Psoas muscle (tissue), 8 donors: ENCODE measurements at places on chromosomes 5 and 9.

DNA sequence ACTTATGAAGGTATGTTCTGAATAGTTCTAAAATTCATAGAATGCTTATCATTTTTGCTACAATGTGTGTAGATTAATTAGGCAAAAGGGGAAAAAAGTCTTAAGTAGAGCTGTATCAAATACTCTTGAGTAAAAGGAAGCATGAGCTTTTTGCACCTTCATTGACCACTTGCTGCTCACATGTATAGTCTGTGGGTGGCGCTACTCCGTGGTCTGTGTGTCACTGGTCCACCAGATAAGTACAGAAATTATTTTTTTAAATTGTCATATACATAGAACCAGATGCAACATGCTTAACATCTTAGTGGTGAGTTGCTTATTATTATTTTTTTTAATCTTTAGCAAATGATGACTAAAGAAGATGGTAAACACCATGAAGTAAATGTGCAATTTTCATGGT, 130.2 kb downstream of the MAN2A1 start:
- no peak for DNase-seq

DNA sequence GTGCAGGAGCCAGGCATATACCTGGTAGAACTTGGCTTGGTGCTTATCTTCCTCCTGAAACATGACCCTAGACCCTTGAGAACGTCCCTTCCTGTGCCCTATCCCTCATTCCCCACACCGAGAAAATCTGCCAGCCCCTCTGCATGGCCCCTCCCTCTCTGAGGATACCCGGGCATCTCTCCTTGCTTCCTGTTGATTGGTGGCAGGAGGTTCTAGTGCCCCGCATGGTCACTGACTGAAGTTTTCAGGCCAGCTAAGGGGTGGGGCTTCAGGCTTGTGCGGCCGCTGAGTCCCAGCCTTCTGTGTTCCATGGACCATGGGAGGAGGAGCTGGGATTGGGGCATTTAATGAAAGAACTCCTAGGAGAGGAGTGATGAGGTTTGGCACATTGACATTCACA, 22.8 kb downstream of the IGIP start:
- no peak for DNase-seq

- no peak for DNase-seq
Measured at GRCh38 chr5:126506079-126506478, 82.9 kb downstream of the GRAMD2B start.

DNA sequence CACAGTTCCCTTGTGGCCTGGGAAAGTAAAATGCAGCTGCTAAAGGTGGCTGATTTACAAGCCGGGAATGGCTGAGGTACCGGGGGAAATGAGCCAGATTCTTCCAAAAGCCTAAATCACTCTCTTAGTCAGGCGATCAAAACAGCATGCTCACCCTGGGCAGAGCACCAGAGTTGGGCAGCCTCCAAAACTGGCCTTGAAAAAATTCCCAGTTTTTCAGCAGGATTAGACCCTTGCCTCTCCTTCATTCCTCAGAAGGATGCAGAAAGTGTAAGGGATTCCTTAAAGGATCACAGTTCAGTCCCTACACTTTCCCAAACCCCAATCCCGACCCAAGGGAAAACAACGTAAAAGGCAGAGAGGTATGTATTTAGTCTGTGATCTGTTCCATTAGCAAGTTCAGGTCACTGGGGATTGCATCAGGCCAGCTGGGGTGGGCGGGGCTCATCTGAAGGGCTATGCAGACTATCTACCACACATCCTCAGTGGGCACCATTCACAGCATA, 16.9 kb downstream of the TMEM174 start:
- no peak for DNase-seq

- DNase-seq, result no peak
Measured at GRCh38 chr5:54659700-54660131, 142.2 kb downstream of the SNX18 start.

- no peak for DNase-seq
Measured at GRCh38 chr9:109624143-109624542, 126.0 kb upstream of the PTPN3 start.

DNA sequence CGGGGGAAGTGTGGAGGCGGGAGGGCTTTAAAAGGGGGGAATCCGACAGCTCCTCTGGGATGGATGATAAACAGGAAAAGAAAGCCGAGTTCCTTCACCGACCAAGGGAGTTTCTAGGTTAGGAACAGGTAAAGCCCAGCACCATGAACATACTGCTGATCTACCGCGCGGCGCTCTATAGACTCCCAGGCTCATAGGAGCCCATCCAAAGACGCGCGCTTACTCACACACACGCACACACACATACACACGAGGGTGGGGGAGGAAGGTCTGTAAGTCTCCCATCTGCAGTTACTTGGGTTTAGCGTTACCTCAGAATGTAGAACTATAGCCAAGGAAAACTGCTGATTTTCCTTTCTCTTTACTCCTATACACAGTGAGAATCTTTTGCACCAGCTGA, 2.6 kb upstream of the GABRB2 start:
- DNase-seq, result no peak

DNA sequence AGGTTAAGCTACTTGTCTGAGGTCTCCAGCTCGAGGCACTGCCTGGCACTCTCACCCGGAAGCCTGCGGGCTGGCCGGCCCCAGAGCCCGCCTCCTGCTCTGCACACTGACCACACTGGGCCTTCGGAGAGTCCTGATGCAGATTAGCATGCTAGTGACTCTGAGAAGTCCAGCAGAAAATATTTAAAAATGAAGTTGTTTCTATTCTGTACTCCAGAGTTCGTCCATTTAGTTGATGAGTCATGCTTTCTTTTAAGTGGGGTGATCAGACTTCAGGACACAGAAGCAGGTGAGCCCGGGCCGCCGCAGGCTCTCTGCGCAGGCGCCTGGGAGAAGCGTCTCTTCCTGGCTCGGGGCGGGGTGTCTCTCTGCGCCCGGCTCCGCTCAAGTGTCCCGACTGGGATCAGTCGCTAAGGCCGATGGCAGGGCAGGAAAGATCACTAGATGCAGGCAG, 32.5 kb downstream of the FAM240B start:
- DNase-seq, result no peak

DNA sequence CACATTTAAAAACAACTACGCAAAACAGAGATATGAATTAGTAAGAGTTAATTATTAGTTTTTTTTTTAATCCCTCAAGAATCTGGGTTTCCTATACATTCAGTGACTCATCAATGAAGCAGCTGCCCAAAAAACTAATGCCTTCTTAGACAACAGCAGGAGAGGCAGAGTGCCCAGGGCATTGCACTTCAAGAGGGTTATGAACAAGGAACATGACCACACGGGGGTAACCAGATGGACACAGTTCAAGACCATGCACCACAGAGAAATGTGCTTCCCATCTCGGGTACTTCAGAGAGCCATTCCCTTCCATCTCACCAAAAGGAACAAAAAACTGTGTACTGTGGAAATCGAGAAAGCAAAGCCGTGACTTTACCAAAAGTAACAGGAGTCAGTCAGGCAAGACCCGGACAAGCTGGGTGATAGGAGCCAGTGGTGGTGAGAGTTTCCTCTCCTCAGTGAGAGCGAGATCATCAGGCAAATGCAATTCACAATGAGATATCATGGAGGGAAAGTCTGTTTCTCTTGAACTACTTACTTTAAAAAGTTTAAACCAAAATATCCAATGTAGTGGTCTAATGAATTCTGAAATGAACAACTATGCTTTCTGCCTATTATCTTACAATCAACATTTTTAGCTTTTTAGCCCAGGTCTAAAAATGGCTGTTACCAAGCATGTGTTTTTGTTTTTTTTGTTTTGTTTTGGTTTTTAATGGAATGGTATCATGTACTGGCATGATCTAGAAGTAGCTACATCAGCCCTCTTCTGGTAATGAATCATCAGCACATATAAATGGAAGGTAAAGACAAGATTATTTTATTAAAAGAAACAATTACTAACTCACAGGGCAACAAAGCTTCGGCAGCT, 192.1 kb downstream of the TSSK1B start:
- no peak for DNase-seq

DNA sequence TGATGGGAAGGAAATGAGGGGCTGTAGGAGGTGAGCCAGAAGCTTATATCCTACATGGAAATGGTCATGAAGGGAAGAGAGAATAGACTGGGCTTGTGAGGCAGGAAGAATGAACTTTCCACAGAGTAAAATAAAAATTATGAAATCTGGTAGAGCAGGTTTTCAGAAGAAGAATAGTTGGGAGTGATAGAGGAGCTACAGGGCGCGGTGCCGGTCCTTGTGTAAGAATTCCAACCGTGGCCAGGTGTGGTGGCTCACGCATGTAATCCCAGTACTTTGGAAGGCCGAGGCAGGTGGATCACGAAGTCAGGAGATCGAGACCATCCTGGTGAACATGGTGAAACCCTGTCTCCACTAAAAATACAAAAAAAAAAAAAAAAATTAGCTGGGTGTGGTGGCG, 8.9 kb upstream of the UNC13B start:
- no peak for DNase-seq

GRCh38 chr9:92639124-92639523, 30.8 kb downstream of the IPPK start:
- DNase-seq, result no peak

DNA sequence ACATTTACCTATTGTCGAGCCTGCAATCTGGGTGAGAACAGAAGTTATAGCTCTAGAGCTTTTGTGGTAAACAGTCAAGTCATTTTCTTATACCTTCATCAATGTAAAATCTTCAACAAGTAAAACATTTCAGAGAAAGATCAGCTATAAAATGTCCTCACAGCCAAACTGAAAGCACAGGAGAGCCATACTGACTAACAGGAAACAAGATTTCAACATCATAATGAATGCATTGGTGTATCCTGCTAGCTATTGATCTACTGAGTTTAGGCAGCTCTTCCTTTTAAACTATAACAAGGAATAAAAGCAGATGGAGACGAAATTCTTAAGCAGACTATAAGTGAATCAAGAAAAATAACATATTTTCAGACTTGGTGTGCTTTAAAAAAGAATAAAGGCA, 1522.9 kb upstream of the WWC1 start:
- DNase-seq, result no peak

DNA sequence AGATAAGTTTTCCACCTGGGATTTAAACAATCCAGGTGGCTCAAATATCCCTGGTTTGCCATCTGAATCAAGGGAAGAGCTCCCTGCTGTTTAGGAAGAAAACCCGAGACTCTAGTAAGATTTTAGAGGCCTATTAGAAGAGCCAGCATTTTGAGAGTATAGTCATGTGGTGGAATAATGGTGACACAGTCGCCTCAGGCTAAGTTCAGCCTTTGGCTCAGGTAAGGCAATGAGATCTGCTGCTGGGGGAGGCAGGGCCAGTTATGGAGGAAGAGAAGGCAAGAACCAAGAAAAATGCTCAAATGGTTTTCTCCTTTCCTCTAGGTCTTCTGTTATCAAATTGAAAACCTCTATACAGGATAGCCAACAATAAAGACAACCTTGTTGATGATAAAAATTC, 16.2 kb downstream of the RAD1 start:
- no peak for DNase-seq

GRCh38 chr5:157862183-157862851, 3.4 kb upstream of the CLINT1 start:
- DNase-seq, result no peak

GRCh38 chr5:178415353-178415752, 174.8 kb downstream of the COL23A1 start:
- no peak for DNase-seq
